ENCODE measurements at places on chromosomes 6 and 20.

DNA sequence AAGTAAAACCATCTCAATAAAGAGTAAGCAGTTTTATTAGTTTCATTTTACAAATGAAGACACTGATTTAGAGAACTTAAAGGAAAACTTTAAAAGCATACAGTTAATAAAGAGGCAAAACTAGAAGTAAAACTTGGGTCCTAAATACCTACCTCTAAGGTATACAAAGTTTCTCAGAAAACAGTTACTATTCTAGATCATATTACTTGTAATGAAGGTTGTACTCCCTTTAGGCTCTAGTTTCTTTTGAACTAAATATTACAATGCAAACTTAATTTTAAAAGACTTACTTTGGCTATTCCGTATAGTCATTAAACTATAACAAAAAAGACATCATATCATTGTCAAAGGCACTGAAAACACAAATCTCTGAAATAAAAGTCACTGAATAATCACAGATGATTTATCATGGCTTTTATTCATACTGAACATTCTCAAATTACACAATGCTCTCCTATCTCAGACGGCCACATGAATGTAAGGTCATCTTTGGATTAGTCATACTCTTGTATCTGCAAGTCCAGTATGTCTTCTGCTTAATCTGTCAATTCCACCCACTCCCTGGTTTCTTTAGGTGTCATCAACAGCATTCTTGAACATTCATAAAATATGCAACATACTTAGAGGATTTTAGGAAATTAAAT lies 361.6 kb upstream of the RUNX2 start:
- peak; percentile 11 for DNase-seq

DNA sequence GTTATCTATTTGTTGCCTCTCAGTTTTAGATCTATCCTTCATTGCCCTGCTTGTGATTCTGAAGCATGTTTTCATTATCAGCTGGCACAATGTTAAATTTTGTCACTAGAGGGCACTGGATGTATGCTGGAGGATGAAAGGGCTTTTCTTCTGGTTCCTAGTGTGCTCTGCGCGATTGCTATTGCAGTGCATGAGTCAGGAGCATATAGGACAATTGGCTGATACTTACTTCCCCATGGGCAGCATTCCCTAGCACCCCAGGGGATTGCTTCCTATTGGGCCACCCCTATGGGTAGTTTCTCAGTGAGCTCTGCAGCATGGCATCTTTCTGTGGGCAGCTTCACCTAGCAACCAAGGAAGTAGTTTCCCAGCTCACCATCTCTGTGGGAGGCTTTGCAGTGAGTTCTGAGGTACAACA lies 280.3 kb upstream of the SYNCRIP start:
- peak; percentile 7 for DNase-seq

DNA sequence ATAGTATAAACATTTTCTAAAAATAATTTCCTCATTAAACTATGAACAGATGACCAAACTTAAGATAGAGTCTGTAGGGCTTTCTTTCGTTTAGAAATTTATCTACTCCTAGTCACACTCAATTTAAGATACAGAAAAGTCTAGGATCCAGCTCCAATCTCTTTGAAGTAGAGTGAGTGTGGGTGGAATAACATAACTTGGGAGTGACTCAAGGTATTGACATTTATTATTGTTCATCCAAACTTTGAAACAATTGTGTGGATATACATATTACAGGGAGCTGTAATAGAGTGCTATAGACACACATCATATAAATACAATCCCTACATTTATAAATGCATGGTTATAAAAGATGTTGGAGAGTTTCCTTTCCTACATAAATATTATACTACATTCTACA lies 715.2 kb upstream of the MANEA start:
- DNase-seq, result no peak

- DNase-seq, result no peak
Measured at GRCh38 chr6:12371641-12372146, 81.5 kb downstream of the EDN1 start.

DNA sequence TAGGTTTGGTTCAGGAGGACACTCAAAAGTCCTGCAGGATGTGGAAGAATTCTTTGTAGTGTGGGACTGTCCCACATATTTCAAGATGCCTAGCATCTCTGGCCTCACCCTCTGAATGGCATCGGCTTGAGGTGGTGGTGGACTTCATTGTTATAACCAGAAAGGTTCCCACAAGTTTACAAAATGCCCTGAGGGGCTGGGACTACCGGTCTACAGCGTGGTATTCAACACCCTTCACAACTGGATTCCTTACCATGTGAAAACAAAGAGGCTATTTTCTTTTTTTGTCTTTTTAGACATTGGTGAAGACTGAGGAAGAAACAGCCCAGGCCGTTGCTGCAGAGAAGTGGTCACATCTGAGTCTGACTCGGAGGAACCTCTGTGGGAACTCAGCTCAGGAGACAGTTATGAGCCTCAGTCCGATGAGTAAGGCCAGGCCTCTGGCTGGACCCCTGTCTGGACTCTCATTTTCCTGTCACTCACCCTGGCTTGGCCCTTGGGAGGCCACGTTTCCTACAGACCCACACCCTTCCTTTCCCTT lies 15.2 kb downstream of the PGBD1 start:
- DNase-seq, result no peak

- no peak for DNase-seq
Measured at GRCh38 chr6:3912361-3913076, 63.3 kb downstream of the FAM50B start.

GRCh38 chr20:37528446-37529213 lies 954 bp upstream of the BLCAP start:
- DNase-seq, result no peak

GRCh38 chr20:56518721-56519398 lies 5.7 kb upstream of the FAM209A start:
- DNase-seq, result no peak

- no peak for DNase-seq
Measured at GRCh38 chr6:116019428-116019827, 41.3 kb downstream of the FRK start.

- no peak for DNase-seq
Measured at GRCh38 chr6:167426084-167426483, 101.2 kb downstream of the TTLL2 start.

GRCh38 chr6:15970517-15970916 lies 158.4 kb upstream of the MYLIP start:
- no peak for DNase-seq

- DNase-seq, result no peak
Measured at GRCh38 chr20:38935285-38935684, 9.1 kb downstream of the FAM83D start.

DNA sequence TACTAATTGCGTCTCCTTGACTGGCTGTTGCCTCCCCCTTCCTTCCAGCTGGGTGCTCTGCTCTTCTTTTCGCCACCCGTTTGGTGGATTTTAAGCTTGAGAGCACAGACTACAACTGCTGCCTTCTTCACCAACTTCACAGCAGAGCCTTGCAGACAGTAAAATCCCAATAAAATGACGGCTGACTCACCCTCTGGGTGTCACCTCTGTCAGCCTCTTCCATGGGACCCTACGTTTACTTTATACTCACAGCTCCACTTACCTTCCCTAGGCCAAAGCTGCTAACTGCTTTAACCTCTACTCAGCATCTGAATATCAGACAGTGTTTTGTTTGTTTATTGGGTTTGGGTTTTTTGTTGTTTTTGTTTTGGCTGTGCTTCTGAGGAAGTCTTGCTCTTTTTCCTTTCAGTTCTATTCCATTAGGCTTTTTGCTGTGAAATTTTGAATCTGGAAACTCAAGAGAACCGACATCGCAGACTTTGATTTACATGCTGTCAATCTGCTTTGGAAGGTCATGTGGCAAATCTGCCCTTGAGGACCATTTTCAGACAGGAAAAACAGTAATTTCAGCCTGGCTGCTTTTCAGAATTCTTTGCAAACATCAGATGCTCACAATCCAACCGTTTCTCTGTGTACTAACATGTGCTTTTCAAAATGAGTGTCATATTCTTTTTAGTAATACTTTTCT lies 2.4 kb downstream of the AGPAT4 start:
- no peak for DNase-seq

GRCh38 chr6:122075084-122075838 lies 324.2 kb upstream of the HSF2 start:
- no peak for DNase-seq

GRCh38 chr6:141513830-141514229 lies 618.9 kb upstream of the GJE1 start:
- DNase-seq, result no peak
